ENCODE measurements at places on chromosomes 3 and 15.

GRCh38 chr15:46723308-46723707 is 994.0 kb upstream of the SEMA6D start:
- DNase-seq, result no peak

- no peak for DNase-seq
These were observed 164.8 kb downstream of the ERC2 start for GRCh38 chr3:56303487-56303886.

DNA sequence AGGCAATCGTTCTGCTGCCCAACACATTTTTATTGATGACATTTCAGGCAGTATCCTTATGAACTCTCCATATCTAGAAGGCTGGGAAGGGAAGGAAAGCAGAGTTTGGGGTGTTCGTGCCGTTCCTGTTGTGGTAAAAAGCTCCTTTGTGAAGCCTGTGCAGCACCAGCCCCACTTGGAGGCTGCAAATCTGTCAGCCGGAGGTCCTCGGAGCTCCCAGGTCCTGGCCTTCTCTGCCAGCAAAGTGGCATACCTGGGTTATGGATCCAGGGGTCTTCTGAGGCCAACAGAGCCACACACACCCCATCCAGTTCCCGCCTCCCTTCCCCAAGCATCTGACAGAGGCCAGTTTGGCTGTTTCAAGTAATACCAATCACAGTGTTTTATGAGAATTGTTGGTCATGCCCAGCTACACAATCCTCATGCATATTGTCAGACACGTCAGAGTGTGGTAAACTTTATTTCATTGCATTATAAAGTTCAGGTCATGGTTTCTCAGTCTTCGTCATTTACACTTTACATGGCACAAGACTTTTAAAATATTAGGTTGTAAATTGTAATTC is 15.9 kb upstream of the USP3 start:
- no peak for DNase-seq

DNA sequence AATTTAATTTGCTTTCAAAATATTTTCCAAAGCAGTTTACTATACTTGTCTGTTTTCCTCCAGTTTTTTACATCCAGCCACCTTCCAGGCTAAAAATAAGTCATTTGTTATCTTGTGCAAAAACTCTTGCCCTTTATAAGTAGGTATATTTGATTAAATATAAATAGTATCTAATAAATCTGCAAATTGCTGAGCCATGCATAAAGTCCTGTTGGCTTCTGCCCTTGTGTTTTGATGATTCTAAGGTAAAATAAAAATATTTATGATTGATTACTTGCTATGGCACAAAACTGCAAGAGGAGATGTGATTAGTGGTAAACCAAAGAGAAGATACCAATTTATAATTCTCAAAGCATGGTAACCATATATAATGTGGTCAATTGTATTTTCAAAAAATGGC is 1026.7 kb downstream of the EPHA3 start:
- no peak for DNase-seq

GRCh38 chr15:74272812-74273211 is 36.7 kb downstream of the CCDC33 start:
- no peak for DNase-seq
